ENCODE measurements at places on chromosomes 5 and 9.

DNA sequence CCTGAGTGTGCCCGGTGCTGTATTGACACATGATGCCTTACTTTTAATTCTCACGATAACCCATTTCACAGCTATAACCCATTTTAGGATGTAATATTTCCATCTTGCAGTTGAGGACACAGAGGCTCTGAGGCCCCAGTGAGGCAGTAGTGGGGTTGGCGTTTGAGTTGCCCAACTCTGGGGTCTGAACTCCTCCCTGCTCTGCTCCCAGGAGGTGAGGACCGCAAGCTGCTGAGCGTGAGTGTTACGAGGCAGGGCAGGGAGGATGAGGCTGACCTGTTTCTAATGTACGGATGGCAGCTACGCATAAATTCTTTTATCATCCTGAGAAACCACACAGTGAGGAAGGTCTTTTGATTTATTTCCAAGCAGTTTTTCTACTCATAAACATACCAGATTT is 11.4 kb downstream of the LRRC8A start:
- no peak for DNase-seq

DNA sequence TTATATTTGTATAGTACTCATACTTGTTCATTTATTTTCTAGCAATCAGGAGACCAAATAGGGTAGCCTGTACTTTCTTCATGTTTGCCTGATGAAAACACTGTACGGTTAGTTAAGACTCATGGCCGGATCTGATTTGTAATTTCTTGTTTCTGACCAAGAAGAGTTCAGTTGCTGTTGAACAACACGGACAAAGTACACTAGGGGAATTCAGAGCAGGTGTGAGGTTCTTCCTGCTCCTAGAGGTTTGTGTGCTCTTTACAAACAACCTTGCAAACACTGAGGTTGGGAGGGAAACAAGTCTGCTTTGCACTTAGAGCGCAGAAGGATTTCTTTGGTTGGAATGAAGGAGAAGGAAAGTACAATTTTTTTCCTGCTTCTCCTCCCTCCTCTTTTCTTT is 69.7 kb downstream of the TRIO start:
- no peak for DNase-seq

- no peak for DNase-seq
Measured at GRCh38 chr5:73488806-73489205, 9.4 kb upstream of the BTF3 start.

DNA sequence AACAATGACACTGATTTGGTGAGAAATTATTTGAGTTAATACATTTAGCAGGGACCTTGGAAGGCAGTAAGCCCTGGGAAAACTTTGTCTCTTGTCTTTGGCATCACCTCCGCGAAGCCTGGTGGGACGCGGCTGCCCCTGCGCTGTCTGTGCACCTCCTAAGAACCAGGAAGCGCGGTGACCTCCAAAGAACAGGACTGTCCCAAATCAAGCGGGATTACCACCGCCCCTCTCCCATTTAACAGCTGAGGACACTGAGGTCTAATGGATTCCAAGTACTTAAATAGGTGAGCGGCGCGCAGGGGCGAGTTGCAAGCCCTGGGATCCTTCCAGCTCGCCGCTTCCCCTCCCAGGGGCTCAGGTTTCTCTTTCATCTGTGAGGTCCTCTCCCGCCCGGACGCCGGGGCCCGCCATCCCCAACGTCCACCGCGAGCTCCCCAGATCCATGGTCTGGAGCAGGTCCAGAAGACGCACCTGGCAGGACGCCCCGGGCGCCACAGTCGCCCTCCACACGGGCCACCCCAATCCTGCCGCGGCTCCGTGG is 432 bp downstream of the STARD4 start:
- DNase-seq, result no peak

- no peak for DNase-seq
Measured at GRCh38 chr5:129356846-129357245, 103.3 kb upstream of the ADAMTS19 start.

- no peak for DNase-seq
Measured at GRCh38 chr5:68129364-68129763, 86.2 kb upstream of the PIK3R1 start.

DNA sequence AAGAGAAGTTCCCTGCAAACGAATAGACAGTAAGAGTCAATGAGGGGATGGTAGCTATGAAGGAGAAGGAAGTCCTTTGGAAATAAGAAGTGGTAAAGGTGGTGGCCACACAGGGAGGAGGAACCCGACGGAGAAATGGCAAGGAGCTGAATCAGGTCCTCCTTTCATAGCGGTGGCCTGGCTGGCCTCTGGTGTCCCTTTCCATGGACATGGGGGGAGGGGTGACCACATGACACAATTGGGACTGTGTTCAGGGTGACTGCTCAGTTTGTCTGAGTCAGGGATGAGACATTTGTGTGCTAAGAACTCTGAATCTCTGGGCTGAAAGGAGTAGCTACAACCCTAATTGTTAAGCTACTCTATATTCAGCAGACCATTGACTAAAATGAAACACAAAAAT is 28.7 kb upstream of the TIMD4 start:
- no peak for DNase-seq

DNA sequence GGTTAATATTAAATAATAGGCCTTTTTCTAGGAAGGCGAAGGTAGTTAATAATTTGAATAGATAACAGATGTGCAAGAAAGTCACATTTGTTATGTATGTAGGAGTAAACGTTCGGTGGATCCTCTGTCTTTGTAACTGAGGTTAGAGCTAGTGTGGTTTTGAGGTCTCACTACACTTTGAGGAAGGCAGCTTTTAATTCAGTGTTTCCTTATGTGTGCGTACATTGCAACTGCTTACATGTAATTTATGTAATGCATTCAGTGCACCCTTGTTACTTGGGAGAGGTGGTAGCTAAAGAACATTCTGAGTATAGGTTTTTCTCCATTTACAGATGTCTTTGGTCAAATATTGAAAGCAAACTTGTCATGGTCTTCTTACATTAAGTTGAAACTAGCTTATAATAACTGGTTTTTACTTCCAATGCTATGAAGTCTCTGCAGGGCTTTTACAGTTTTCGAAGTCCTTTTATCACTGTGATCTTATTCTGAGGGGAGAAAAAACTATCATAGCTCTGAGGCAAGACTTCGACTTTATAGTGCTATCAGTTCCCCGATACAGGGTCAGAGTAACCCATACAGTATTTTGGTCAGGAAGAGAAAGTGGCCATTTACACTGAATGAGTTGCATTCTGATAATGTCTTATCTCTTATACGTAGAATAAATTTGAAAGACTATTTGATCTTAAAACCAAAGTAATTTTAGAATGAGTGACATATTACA is 45.7 kb downstream of the TGFBR1 start:
- DNase-seq, result no peak

GRCh38 chr5:166032601-166033000 is 2258.8 kb upstream of the WWC1 start:
- DNase-seq, result no peak

GRCh38 chr9:137301081-137301947 is 757 bp downstream of the NRARP start:
- peak; percentile 69 for DNase-seq

All from SW480 (cell line).